ENCODE measurements at places on chromosomes 4 and X.

- DNase-seq = no peak
Observed at GRCh38 chr4:18049446-18049845, 27.9 kb upstream of the LCORL start.

GRCh38 chr4:22315628-22316027, 200.2 kb downstream of the ADGRA3 start:
- DNase-seq = no peak

DNA sequence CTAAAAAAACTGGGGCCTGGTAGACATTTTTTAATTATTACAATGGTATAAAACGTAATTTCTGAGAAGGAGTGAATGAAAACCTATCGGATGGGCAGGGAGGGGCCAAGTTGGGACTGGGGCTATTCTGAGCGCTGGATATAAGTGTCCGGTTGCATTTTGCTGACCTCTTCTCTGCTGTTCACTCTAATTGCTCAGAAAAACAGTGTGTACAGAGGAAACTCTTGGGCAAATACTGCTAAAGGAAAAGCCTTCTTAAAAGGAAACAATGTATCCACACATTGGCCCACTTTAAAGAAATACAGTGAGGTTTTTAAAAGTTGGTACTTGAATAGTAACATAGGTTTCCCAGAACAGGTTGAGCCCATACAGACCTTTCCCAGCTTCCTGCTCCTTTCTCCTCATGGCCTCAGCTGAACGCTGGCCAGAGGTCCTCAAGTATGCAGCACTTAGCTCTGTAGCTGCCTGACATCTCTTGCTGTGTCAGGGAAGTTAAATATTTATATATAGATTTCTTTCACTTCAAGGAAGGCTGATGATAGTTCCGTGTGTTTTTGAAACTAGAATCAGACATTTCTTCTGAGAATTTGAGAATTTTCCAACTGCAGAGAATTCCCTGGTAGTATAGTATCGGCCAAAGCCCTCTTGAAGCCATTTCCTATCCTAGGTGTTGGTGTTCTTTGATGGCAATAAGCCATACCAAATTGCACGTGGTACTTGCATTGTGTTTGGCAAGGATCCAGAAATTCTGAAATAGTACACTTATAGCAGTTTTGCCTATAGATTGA, 97.1 kb upstream of the SLC4A4 start:
- DNase-seq = no peak

DNA sequence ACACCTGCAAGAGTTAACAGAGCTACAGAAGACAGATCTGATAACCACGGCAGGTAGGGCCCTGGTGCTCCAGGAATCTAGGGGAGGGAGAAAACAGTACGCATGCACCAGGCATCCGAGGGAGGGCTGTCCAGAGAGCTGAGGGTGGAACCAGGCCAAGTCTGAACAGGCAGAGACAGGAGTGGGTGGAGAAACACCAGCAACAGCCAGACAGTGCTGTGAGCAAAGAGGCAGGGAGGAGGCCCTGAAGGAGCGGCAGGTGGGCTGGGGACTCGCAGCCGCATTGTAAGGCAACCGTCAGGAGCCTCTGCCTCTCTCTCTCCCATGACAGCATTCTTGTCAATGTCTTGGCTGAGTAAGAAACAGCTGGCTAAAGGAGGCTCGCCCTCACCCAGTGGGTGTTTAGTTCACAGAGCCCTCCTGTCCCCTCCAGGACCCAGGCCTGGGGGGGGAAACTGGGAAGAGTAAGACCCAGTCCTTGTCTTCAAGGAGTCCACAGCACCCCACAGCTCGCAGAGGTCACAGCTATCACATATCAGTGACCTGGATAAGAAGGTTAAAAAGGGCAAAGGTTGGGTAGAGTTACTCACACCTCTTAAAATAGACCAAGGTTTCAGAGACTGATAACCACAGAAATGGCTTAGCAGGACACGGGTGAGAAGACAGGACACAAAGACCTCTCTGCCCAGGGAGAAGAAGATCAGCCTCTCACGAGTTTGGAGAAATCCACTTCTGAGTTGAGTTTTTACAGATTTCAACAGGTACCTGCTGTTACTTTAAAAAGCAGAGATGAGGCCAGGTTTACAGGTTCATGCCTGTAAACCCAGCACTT, 10.5 kb downstream of the ACSL1 start:
- DNase-seq = no peak

- DNase-seq = no peak
Observed at GRCh38 chrX:38896724-38897298, 95.6 kb downstream of the MID1IP1 start.

DNA sequence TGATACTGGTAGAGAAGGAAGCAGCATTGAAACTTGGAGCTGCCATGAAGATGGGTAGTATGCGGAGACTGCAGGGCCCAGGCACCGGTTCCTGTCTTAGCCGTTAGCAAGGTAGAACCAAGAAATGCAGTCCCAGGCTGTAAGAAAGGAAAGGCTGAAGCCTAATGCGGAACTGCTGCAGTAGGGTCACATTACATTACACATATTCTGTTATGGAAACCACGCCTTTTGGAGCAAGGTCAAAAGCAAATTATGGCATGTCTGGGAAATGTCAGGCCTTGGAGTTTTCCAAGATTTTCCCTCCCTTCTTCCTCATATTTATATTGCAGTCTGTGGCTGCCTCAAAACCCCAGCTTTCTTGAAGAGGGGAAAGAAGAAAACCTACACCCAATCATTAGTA, 204.8 kb upstream of the RASGEF1B start:
- DNase-seq = no peak

GRCh38 chr4:101031971-101032370, 315.4 kb downstream of the PPP3CA start:
- no peak for DNase-seq

GRCh38 chr4:83074086-83074704, 39.2 kb downstream of the COPS4 start:
- DNase-seq = peak; percentile 38

DNA sequence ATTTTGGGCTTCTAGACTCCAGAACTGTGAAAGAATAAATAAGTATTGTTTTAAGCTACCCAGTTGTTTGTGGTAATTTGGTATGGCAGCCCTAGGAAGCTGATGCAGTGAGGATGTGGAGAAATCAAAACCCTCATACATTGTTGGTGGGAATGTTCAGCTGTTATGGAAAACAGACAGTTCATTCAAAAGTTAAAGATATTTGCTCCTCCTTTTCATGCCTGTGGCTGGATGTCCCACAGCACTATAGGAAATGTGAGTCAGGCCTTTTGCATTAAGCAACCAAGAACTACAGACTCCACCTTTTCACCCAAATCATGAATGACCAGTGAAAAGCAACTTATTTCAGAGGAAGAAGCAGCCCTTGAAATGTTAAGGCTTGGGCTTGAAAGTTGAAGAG, 6.7 kb downstream of the BBS12 start:
- DNase-seq = no peak

DNA sequence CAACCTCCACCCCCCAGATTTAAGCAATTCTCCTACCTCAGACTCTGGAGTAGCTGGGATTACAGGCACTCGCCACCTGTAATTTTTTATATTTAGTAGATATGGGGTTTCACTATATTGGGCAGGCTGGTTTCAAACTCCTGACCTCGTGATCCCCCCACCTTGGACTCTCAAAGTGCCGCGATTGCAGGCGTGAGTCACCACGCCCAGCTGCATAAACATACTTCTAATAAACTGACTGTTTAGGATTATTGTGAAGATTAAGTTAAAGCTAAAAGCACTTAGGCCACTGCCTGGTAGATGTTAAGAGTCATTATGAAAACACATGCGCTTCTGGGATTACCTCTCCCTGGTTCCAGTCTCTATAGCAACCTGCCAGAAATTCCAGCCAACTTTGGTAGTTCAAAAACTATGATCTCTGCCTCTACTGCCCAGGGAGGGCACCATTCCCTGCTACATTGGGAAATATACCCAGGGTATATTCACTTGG, 30.2 kb upstream of the GRIA3 start:
- DNase-seq = no peak

DNA sequence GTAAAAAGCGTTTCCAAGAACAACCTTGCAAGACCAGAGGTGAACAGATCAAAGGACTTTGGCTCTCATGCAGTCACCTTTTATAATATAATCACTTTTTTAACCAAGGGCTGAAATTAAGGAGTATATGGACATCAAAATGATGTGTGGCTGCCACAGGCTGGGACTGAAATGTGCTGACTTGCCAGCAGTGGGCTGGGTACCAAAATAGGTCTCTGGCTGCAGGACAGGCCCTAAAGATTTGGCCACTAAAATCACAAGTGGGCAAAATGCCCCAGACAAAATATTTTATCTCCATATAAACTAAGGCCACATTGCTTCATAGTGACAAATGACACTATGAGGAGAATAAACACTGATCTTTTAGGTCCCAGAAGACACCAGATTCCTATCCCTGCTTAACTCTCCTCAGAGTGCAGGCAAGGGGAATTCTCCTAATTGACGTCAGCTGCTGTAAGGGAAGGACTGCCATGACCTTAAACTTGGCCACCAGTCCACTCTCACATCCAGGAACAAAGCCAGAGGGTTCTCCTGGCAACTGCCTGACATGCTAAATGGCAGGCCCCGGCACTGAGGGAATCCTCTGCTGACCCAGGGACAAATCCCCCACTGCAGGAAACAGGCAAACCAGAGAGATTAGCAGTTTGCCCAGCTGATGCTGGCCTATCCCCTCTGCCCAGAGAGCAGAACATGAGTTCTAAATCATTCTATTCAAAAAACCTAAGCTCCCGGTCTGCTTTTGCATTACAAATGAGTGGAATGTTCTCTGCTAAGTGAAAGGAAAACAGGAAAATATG, 155.8 kb downstream of the PPP3CA start:
- no peak for DNase-seq

- DNase-seq = no peak
Observed at GRCh38 chr4:165175879-165176278, 31.5 kb upstream of the KLHL2 start.

DNA sequence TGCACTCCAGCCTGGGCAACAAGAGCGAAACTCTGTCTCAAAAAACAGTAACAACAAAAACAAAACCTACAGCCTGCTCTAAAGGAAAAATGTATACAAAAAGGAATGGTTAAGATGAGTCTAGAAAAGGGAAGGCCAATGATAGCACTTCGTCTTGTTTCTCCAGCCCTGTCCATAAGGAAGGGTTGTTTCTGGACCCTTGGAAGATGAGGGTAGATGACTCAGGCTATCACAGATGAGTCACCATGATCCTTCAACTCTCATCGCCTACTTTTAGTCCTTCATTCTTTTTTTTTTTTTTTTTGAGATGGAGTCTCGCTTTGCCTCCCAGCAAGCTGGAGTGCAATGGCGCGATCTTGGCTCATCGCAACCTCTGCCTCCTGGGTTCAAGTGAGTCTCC, 8.8 kb downstream of the PLA2G12A start:
- DNase-seq = no peak
